ENCODE measurements at places on chromosomes 4 and X. TPM values are rescaled to one million over a fixed set of nuclear protein-coding genes. Genes with fewer than 3 reads are reported as not detected.

Gene SHOX
- polyA plus RNA-seq = 2.2 TPM

Gene SSX2B
- polyA plus RNA-seq = not detected

Gene JCHAIN
- 1.6 TPM for polyA plus RNA-seq

Gene RPS6KA6
- polyA plus RNA-seq = 4.8 TPM

Gene GYPB
- polyA plus RNA-seq = 7.2 TPM

Gene SH3RF1
- polyA plus RNA-seq = 22.3 TPM

DNA sequence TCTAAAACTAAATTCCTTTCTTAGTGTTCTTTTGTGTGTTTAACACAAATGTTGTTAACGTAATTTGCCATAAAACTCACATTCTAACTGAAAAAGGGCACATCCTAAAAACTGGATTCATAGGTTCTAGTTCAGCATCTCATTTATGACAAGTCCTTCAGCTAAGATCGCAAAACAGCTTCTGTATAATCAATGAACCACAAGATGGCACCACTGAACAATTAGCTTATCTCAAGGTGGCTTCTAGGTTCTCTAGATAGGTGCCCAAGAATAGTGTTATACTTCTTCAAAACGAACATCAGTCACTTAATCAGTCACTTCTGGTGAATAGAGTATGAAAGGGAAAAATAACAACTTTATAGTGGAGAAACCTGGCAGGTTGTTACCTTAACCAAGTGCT is 54.3 kb downstream of the NRK start:
- no peak for DNase-seq

- DNase-seq = no peak
Measured at GRCh38 chr4:70873216-70873615, 29.0 kb upstream of the MOB1B start.

GRCh38 chrX:11760958-11761357 is 2.9 kb downstream of the MSL3 start:
- no peak for DNase-seq

GRCh38 chr4:57866468-57867171 is 756.4 kb upstream of the IGFBP7 start:
- DNase-seq = no peak

DNA sequence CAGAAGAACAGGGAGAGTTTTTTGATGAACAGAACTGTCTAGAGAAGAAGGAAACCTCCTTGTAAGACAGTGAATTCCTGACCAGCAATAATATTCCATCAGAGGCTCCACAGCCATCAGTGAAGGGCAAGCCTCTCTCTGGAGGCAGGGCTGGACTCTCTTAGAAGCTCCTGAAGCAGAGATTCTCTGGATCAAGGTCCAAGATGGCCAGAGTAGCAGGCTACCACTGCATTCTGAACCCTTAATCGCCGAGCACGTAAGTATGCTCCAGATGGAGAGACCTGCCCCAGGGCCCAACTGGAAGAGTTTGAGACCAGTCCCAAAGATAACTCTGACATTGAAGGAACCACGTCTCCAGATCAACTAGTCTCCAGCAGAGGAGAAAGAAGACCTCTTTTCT is 16.4 kb downstream of the GABRE start:
- DNase-seq = no peak

- DNase-seq = no peak
Measured at GRCh38 chr4:176784816-176785215, 7.9 kb downstream of the VEGFC start.

GRCh38 chr4:180560896-180561295 is 1682.3 kb upstream of the TENM3 start:
- DNase-seq = no peak

DNA sequence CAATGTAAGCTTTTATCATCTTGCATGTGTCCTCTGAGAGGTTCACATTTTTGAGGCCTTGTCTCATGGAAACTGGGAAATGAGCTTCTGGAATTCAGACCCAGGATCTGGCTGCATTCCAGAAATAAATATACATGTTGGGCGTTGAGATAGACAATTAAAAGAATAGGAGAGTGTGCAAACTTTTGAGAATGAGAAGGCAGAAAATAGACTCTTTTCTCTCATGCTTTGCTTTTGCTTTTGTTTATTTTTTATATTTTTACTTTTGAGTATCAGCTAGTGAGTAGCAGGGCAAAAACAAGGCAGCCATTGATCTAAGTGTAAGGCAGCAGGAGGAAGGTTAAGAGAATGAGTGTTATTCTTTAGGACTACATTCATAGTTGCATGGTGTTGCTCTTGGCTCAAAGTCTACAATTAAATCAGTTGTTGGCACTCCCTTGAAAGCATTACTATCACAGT is 12.4 kb downstream of the SHROOM3 start:
- no peak for DNase-seq

DNA sequence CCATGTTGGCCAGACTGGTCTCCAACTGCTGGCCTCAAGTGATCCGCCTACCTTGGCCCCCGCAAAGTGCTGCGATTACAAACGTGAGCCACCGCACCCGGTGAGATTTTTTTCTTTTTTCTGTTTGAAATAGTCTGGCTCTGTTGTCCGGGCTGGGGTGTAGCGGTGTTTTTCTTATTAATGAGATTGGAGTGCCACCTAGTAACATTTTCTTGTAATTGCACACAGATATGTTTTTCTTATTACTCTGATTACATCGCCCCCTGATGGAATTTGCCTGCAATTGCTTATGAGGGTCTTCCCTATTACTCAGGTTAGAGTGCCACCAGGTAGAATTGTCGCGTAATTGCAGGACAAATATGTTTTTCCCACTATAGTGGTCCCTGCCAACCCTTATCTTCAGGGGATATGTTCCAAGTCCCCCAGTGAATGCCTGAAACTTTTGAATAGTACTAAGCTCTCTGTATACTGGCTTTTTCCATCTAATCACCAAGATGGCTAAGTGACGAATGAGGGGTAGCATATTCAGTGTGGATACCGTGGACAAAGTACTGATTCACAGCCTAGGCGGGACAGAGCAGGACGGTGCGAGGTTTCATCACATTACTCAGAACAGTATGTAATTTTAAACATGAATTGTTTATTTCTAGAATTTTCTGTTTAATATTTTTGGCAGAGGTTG is 8.6 kb upstream of the PDHA1 start:
- no peak for DNase-seq

GRCh38 chr4:175421506-175421905 is 390.6 kb downstream of the GPM6A start:
- DNase-seq = no peak

GRCh38 chr4:151304755-151305154 is 20.6 kb downstream of the SH3D19 start:
- no peak for DNase-seq

- DNase-seq = no peak
Measured at GRCh38 chrX:134547047-134547679, 87.2 kb downstream of the HPRT1 start.

- DNase-seq = no peak
Measured at GRCh38 chr4:177484613-177485021, 42.4 kb upstream of the AGA start.

All from muscle of arm (tissue), 14 donors.